ENCODE measurements at places on chromosomes 11 and 22.
A peak's percentile ranks its signal among the peaks of the same experiment; 100 is the strongest.

DNA sequence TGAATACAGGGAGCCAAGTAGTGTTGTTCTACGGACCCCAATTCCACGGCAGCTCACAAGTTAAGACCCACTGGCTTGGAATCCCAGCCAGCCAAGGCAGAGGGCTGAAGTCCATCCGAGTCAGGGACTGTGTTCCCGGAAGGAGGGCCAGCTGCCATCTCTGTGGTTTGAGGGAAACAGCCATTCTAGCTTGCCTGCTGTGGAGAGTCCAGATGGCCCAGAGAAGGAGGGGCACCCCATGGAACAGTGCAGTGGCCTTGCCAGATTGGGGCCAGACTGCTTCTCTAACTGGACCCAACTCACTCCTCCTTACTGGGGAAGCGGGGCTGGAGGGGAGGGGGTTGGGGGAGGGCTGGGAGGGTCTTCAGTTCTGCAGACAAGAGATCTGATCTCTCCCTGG, 156.4 kb downstream of the FAM181B start:
- no peak for DNase-seq

DNA sequence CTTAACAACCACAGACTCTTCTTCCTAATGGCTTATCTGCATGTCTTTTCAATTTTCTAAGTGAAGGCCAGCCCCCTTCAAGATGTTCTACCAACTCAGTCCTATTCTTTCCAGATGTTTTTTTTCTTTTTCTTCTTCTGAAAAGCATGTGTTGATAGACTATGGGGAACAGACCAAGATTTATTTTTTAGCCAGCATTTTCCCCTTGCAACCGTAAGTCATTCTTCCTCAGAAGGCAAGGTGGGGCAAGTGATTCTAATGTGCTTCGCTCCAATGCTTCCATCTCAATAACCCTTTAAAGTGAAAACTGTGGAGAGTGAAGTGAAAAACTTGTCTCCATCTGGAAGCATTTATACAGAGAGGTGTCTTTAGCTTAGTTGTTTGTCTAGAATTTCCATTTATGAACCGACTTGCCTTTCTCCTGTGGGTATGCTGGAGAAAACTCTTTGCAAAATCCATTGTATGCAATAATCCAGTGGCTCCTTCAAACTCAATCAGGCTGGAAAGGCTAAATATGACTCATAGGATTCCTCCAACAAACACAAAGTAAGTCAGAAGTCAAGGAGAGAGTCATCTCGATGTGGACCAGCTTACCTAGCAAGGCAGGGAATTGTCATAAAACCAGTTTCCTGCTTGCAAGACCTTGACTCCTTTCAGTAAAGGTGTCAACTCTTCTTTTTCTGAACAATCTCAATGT, 83.7 kb downstream of the MAML2 start:
- DNase-seq = peak; percentile 66

GRCh38 chr11:45500451-45500850, 165.0 kb downstream of the CHST1 start:
- DNase-seq = no peak

DNA sequence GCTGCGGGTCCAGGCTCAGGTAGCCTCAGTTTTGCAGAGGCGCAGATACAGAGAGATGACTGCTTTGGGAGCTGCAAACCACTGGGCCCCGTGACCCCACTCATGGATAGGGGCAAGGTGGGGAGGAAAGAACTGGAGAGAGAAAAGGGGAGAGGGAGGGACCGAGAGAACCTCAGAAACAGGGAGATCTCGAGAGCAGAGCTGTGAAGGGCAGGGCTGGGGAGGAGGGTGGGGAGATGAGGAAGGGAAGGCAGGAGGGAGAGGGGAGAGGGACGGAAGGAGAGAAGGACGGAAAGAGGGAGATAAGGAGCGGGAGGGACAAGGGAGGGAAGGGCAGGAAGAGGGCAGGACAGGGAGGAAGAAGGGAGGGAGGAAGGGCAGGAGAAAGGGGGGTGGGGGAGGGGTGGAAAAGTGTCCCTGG, 46.3 kb downstream of the IGLL1 start:
- DNase-seq = no peak

- no peak for DNase-seq
Measured at GRCh38 chr22:50104141-50104544, 14.3 kb downstream of the MOV10L1 start.

- DNase-seq = no peak
Measured at GRCh38 chr11:111310088-111310487, 11.7 kb downstream of the POU2AF3 start.

DNA sequence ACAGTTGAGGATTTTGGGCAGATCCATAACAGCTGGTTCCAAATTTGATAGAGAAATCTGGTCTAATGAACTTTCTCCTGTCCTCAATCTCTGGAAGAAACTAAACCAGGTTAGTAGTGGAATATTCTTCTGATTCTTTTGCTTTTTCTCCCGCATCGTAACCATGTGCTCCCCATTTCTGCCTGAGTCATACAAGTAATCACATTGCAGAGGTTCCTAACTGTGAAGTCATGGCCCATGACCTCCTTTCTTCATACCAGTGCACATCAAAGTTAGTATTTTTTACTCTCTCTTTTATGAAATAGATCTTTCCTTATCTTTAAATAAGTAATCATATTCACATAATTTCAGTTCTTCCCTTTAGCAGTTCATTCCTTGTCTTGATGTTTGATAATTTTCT, 249.0 kb downstream of the DYNC2H1 start:
- no peak for DNase-seq

DNA sequence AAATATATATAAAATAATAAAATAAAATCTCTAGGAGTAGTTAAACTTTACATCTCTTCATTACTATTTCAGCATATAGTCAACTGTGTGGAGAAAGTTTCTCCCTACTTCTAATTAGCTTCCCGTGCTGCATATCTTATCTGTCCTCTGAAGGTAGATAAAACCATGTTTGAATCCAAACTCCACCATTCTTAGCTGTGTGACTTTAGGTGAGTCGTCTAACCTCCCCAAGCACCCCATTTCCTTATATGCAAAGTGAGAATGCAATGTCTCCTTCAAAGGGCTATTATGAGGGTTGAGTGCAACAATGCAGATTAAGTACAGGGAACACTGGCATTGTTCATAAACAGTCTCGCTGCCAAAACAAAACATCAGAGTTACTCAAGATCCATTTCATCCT, 80.8 kb upstream of the DRD2 start:
- no peak for DNase-seq

GRCh38 chr22:25085156-25085555, 114.5 kb upstream of the CRYBB3 start:
- no peak for DNase-seq

- DNase-seq = peak; percentile 58
Measured at GRCh38 chr11:33475993-33476392, 218.8 kb downstream of the HIPK3 start.

- no peak for DNase-seq
Measured at GRCh38 chr11:118252688-118253087, 523 bp upstream of the MPZL3 start.

DNA sequence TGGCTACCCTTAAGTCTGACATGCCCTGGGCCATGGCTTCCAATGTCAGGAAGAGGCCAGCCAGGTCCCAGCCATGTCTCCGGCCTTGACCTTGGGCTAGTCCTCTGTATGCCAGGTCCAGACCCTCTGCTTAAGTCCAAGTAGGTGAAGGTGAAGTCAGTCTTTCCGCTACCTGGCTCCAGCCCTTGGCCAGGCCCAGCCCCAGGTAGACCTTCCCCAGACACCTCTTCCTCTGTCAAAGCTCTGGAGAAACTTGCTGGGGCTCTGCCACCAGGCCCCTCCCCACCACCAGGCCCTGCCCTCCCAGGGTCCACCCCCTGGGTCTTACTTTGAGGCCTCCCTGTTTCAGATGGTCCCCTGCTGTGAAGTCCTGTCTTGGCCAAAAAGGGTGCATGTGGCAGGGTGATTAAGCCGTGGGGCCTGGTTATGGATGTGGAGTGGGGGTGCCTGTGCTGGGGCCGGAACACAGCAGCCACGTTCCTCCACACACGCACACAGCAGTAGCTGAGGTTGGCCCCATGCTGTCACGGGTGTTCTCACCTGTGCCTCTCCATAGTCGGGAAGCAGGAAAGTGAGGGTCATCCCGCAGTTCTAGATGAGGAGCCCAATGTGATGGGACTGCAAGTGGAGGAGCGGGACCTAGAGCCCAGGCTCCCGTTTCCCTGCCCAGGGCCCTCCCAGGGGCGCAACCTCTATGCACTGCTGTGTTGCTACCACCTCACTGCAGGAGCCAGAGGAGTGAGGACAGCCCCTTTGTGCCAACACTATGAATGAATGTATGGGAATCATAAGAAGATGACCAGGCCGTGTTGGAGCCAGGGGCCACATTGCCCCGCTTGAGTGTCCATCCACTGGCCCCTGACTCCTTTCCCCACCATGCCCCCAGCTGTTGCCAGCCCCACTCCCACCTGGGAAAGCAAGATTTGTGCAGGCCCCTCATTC, 72.2 kb downstream of the LINC01488 start:
- no peak for DNase-seq

All from foreskin keratinocyte (primary cell).